HuH-7.5 (cell line): ENCODE measurements at places on chromosomes 1 and 21.

- DNase-seq: no peak
These were observed 109.1 kb upstream of the COL6A1 start for GRCh38 chr21:45872471-45872870.

DNA sequence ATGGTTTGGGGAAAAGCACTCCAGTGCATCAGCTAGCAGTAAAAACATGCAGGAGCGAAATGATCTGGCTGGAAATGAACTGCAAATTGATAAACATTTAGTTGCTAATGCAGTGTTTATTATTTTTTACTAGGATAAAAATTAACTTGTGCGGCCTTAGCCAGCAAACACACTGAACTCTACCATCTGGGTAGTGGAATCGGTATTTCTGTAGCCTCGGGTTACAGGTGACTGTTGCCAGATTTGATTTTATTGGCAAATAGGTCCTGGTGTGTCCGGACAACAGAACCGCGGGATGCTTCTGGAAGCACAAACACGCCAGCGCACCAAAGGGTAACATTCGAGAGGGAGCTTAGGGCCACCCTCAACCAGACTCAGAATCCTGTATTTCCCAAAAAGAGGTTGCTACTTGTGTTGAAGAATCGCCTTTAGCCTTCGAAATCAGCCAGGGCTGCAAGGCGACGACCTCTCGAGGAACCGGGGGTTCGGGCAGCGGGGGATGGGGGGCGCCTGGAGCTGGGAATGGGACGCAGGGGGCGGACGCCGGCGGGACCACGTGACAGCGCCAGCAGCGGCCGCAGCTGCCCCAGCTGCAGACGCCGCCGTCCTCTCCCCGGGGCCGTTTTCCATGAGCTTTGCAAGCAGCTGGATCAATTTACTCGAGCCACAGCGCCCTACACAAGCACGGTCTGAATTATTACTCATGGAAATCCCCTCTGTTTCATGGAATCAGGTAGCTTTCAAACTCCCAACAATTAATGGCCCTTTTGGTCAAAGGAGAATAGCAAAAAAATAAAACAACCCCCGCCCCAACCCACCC is 158.8 kb downstream of the TOMM20 start:
- DNase-seq: no peak

DNA sequence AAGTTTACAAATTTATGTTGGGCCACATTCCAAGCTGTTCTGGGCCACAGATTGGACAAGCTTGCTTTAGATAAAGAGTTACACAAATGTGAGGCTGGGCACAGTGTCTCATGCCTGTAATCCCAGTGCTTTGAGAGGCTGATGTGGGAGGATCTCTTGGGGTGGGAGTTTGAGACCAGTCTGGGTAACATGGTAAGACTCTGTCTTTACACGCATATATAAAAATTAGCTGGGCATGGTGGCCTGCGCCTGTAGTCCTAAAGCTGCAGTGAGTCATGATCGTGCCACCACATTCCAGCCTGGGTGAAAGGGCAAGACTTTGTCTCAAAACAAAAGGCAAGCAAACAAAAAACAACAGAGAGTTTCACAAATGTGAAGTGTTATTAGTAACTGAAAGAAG is 5.9 kb upstream of the VCAM1 start:
- DNase-seq: no peak

GRCh38 chr1:212286556-212287131 is 1.4 kb downstream of the PPP2R5A start:
- DNase-seq: no peak

DNA sequence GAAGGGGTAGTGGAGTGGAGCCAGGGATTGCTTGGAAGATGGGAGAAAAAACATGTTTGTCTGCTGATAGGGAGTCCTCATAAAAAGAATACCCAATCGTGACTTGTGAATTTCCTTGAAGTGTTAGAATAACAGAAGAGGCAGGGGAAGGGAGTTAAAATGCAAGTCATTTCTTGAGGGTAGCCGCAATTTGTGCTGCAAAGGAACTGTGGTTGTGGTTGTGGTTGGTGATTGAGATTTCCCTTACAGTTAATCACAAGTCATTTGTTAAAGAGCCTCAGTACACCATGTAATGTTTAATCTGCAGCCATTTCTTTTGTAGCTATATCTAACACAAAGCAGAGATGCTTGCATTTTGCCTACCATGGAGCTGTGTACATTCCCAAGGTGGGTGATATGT is 38.5 kb upstream of the EGLN1 start:
- DNase-seq: no peak

GRCh38 chr1:66439031-66439740 is 94.8 kb upstream of the SGIP1 start:
- DNase-seq: no peak

DNA sequence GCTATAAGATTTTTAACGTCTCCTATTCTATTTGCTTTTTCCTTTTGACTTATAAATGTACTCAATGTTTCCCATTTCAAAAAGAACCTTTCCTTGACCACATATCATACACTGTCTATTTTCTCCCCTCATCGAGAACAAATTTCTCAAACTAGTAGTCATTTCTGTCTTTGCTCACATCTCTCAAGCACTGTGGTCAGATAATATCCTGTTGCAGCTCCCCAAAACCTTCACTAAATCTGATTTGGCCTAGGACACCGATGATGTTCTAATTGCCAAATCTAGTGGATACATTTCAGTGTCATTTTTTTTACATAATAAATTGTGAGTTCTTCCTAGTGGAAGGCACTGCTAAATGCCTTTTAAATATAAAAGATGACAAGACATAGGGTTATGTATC is 19.4 kb downstream of the CXADR start:
- no peak for DNase-seq

DNA sequence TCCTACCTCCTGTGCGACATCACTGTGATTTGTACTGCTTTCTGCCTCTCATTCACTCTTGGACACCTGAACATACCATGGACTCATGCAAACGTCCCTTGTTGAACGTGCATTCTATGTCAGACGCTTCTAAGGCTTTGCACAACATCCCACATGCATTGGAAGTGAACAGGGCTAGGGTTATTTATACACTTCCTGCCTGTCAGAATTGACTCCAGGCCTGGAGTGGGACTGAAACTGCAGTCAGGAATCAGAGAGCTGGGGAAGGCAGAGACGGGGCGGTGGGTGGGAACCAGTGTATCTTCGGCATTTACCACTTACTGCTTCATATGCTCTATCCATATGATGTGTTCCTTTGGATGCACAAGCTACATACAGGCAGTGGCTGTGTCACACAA is 81.4 kb upstream of the GALNT2 start:
- no peak for DNase-seq

DNA sequence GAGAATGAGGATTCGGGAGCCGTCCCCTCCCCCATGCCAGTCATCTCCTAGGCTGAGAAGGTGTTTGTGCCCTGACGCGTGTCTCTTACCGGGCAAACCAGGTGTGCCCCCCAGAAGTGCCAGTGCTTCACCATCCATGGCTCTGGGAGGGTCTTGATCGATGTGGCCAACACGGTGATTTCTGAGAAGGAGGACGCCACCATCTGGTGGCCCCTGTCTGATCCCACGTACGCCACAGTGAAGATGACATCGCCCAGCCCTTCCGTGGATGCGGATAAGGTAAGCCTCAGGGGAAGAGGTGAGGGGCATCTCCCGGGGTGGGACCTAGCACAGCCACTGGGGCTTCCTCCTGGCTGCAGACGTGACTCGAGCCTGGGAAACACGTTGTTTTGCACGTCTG is 959 bp downstream of the PADI6 start:
- DNase-seq: no peak

- no peak for DNase-seq
These were observed at the start of gene CFHR3 for GRCh38 chr1:196774603-196775002. TSS of gene CFHR3 (plus strand) at chr1:196774840. CDS start at chr1:196774887, 47 bp downstream.

DNA sequence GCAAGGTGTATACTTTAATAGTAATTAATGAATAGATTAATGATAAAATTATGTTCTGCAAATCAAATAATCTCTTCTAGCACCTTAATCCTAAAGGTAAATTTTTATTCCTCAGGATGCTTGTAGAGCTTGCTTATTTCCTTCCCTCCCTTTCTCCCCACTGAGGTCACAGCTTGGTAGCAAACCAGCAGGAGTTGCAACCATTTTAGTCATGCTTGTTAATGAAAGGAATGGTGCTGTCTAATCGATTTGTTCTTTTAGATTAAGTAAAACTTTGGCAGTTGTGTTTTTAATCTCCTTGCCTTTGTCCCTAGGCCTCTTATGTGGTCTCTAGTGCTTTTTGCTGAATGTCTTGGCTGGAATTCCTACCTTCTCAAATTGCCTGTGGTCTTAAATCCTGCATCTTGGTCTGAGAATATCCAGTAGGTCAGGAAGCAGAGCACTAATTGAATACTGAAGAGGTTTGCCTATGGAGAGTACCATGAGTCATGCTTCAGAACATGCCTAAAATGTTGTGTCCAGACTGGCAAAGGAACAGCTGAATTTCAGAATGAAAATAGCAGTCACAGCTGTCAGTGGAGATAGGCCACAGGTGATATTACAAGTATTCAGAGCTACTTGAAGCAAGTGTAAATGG is 36.3 kb upstream of the RWDD3 start:
- DNase-seq: no peak

GRCh38 chr1:193322211-193322610 is 135.8 kb upstream of the B3GALT2 start:
- no peak for DNase-seq

DNA sequence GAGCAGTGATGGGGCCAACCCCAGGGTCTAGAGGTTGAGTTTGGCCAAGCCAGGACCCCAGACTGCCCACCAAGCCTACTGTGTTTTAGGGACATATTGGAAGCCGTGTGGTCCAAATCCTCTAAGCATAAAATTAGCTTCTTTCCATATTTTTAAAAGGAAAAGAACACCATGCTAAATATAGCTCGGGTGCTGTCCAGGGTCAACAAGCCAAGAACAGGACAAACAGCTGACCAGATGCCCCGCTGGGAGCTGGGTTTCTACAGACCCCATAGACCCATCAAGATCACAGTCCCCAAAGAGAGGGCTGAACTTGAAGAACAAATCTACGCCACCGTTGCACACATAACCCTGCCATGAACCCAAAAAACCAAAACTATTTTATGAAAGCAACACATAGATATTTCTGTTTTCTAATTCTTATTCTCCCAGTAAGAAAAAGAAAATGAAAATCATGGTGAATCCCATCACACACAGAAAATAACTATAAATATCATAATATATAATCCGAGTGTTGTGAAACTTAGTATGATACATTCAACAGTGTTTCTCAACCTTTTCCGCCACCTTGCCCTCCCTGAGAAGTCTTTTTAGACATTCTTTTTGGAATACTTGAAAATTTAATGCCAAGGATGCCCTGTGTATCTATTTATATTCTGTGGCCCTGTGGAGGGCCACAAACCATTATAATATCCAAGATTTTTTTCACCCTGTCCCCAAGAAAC is 36.2 kb upstream of the FHAD1 start:
- no peak for DNase-seq

GRCh38 chr1:164720440-164721227 is 161.7 kb downstream of the PBX1 start:
- no peak for DNase-seq
